ENCODE measurements at places on chromosomes 13 and 19.

DNA sequence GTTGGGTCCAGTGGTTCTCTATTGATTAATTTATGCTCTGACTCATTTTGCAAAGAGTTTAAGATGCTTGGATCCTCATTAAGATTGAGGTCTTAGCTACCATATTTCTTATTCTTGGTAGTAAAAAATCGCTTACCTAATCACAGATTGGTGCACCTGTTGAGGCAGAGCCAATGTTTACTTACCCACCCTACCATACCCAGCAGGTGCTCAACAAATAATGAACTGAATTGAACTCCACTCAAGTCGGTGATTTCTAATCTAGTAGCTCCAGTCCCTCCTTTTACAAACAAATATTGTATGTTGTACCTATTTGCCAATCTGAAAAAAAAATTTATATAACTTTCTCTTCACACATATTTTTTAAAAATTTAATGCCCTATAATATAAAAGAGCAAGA, 361.0 kb downstream of the FGF14 start:
- DNase-seq, result no peak

DNA sequence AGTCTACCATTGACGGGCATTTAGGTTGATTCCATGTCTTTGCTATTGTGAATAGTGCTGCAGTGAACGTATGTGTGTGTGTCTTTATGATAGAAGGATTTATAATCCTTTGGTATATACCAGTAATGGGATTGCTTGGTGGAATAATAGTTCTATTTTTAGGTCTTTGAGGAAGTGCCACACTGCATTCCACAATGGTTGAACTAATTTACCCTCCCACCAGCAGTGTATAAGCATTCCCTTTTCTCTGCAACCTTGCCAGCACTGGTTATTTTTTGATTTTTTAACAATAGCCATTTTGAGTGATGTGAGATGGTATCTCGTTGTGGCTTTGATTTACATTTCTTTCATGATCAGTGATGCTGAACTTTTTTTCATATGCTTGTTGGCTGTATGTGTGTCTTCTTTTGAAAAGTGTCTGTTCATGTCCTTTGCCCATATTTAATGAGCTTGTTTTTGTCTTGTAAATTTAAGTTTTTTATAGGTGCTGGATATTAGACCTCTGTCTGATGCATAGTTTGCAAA, 37.5 kb downstream of the RFC3 start:
- DNase-seq, result no peak

- DNase-seq, result no peak
Measured at GRCh38 chr13:98447881-98448641, 128.8 kb downstream of the STK24 start.

GRCh38 chr13:79781829-79782540, 301.0 kb downstream of the NDFIP2 start:
- no peak for DNase-seq

- DNase-seq, result no peak
Measured at GRCh38 chr19:3046698-3047495, 15.4 kb downstream of the TLE5 start.

DNA sequence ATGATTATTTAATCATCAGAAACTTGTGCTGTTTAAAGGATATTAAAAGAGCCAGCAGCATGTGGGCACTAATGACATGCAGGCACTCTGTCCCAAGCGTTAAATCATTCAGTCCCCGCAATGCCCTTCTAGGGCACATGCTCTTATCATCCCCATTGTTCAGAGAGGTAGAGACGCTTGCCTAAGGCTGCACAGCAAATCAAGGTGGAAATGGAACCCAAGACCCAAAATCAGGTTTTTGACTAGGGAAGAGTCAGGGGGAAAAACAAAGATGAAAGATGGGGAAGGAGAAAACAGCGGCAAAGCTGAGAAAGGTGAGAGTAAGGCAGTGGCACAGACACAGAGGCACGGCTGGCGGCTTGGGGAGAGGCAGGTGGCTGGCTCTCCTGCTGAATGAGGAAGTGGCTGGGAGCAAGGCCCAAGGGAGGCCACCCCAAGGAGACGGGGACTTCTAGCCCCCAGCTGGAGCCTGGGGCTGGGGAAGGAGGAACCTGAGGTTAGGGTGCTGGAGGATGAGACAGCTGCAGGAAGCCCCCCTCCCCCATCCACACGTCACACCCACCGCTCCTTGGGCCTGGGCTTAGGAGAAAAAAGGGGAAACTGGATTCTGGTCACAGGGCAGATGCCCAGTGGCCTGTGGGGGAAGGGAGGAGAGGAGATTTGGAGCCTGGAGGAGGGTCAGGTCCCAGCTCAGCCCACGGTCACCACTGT, 1.0 kb upstream of the TYROBP start:
- DNase-seq, result no peak

DNA sequence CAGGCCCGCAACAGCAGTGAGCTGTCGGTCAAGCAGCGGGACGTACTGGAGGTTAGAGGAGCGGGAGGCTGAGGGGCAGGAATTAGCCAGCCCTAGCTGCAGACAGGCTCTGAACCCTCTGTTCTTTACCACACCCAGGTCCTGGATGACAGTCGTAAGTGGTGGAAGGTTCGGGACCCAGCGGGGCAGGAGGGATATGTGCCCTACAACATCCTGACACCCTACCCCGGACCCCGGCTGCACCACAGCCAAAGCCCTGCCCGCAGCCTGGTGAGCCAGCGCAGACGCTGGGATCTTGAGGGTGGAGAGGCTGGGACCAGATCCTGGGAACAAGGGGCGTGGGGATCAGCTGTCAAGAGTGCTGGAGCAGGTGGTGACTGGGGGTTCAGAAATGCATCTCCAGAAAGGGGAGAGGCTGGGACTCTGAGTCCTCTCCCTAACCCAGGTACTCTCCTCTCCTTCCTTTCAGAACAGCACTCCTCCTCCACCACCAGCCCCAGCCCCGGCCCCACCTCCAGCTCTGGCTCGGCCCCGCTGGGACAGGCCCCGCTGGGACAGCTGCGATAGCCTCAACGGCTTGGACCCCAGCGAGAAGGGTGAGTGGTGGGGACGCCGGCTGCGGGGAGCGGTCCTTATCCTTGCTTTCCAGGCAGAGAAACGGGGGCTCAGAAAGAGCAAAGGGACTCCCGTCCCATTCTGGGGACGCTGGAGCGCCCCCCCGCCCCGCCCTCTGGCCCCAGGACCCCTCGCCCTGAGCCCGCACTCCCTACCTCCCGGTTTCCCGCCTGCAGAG, 10.4 kb downstream of the EPS8L1 start:
- no peak for DNase-seq

DNA sequence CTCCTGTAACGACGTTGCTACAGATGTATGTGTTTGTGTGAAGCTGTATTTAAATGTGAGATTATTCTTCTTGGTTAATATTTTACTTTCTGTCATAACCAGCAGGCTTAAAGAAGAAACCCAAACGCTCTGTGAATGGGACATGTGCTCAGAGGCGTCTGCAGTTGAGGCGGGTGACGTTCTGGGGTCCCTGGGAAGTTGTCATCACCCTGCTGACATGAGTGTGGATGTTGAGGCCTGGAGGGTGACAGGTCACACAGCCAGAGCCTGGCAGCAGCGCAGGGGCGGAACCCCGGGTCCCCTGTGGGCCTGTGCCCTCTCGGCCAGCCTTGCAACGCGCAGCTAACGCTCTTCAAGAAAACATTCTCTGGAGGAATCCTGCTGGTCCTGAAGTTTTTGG, 16.6 kb downstream of the RASA3 start:
- DNase-seq, result no peak

DNA sequence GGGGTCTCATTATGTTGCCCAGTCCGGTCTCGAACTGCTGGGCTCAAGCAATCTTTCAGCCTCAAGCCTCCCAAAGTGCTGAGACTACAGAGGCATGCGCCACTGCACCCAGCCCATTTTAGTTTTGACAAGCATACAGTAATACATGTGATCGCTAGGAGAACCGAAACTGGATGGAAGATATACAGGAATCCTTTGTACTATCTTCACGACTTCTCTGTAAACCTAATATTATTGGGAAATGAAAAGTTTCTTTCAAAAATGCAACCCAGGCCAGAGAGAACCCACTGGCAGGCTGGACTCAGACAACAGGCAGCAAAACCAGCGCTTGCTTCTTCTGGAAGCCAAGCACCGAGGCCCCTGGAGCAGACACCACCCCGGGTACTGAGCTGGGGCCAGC, 9.4 kb downstream of the C19orf12 start:
- no peak for DNase-seq

- no peak for DNase-seq
Measured at GRCh38 chr19:29841209-29841558, 29.4 kb downstream of the CCNE1 start.

GRCh38 chr13:113360446-113360845, 3.5 kb downstream of the GRTP1 start:
- DNase-seq, result no peak

- no peak for DNase-seq
Measured at GRCh38 chr19:801030-801860, 4.0 kb downstream of the PTBP1 start.

DNA sequence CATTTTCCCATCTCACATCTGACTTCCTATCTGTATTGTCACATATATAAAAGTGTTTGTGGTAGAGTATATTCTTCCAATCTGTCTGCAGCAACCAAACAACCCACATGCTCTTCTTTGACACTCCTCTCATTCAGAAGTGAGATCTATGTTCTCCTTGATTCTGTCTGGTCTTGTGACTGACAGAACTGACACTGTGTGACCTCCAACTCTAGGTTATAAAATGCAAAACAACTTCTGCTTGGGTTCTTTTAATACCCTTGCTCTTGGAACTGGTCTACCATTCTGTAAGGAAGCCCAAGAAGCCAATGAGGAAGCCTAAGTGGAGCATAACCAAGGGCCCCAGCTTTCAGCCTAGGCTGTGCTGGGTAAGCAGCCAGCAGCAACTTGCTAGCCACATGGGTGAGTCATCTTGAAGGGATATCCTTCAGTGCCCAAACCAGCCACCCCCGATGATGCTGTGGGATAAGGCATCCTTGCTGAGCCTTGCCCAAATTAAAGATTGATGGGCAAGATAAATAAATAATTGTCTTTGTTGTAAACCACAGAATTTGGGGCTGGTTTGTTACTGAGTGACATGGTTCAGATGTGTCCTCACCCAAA, 18.4 kb upstream of the ITM2B start:
- DNase-seq, result no peak

- DNase-seq, result no peak
Measured at GRCh38 chr19:591099-591958, 1.6 kb downstream of the HCN2 start.

GRCh38 chr19:7947939-7948338, 4.5 kb upstream of the TIMM44 start:
- no peak for DNase-seq

GRCh38 chr19:13849991-13850909, 26.7 kb upstream of the NANOS3 start:
- no peak for DNase-seq

GRCh38 chr19:5470264-5470671, 15.1 kb downstream of the ZNRF4 start:
- no peak for DNase-seq

GRCh38 chr13:114023716-114024602, 50.1 kb upstream of the C13orf46 start:
- DNase-seq, result no peak

GRCh38 chr13:46855166-46855565, 41.7 kb downstream of the HTR2A start:
- no peak for DNase-seq

DNA sequence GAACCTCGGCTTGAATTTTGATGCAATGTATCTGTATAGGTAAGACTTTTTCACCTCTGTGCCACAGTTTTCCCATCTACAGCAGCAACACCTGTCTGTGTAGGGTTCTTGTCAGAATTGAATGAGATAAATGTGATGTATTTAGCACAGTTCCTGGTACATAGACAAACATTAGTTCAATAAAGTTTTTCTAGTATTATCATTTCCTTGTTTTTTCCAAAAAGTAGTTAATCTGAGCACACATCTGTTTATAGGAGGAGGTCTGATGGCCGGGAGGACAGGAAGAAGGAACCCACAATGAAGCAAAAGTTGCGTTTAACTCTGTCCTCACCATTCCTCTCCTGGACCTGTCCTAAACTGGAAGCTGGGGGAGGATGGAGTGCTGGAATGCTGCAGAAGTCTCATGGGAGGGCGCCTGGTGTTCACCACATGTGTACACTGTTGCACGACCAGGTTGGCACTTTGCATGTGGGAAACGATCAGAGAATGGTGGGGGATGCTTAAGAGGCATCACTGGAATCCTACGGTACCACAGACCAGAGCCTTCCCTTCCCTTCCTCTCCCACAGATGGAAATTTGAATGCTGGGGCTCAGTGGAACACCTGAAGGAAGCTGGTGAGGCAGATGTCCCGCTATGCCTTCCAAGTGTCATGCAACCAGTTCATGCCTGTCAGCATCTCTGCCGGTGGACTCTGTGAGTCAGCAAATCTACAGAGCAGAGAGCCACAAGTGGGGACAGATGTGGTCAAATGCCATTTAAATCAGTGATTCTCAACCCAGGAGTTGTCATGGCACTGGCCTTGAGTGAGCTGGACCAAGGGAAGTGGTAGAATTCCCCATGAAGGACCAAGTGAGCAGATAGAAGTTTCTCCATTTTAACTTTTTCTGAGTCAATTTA, 315.6 kb downstream of the DLEU7 start:
- no peak for DNase-seq

GRCh38 chr13:20582026-20582425, 15.1 kb downstream of the IFT88 start:
- DNase-seq, result no peak

DNA sequence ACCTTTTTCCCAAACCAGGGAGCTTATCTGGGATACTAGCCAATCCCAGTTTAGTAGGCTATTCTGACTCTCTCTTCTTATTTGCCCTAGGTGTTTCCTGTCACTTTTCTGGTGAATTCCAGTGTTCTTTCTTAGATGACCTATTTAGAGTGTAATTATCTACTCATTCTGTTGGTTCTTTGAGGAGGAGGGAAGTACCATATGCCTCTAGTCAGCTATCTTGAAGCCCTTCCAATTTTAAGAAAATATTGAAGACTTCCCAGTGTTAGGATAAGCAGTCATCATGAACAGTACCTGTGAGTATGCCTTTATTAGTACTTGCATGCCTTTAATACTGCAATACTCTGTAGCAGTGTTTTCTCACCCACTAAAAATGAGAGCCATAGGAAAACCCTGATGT, 724.3 kb upstream of the SLITRK1 start:
- no peak for DNase-seq

GRCh38 chr13:39641645-39642044, 13.8 kb upstream of the COG6 start:
- no peak for DNase-seq

GRCh38 chr13:50740052-50740741, 103.3 kb downstream of the DLEU7 start:
- DNase-seq, result no peak

GRCh38 chr19:27777726-27778125, 1435.2 kb downstream of the UQCRFS1 start:
- DNase-seq, result no peak

- peak; percentile 30 for DNase-seq
Measured at GRCh38 chr13:77751513-77752456, 54.3 kb downstream of the SLAIN1 start.

GRCh38 chr19:43691755-43692154, 21.8 kb upstream of the PLAUR start:
- no peak for DNase-seq

- no peak for DNase-seq
Measured at GRCh38 chr19:34642241-34642640, 34.7 kb downstream of the SCGB2B2 start.

GRCh38 chr13:29583073-29583785, 12.3 kb downstream of the SLC7A1 start:
- DNase-seq, result no peak

Data from activated gamma-delta T cell treated with anti-CD3 and anti-CD28 coated beads, Interleukin-2, amount 50 U/mL, for 16 hours (primary cell).